Stimulated activated CD4-positive, alpha-beta T cell treated with anti-CD3 and anti-CD28 coated beads, TNF-alpha, amount 100 ng/mL, for 4 hours (primary cell): ENCODE measurements at places on chromosomes 6 and 20.
A peak's percentile ranks its signal among the peaks of the same experiment; 100 is the strongest.

GRCh38 chr6:24197892-24198291 lies 71.9 kb downstream of the NRSN1 start:
- no peak for DNase-seq

GRCh38 chr6:20362623-20363022 lies 39.1 kb upstream of the E2F3 start:
- no peak for DNase-seq

- DNase-seq, result peak; percentile 42
These were observed 29.2 kb downstream of the TFEB start for GRCh38 chr6:41705996-41706835.

DNA sequence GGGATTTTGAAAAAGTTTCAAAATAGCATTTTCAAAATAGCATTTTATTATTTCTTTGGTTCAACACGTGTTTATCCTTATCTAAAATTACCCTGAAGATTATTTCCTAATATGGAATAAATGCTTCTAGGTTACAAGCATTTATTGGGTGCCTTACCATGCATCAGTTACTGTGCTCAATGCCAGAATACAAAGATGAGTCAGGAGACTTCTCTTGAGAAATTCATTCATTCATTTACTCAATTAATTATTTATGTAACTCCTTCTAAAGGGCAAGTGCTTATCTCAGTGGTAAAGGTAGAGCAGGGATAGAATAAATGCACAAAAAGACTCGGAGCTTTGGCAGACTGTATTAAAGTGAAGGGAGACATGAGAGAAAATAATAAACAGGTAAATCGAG lies 150.1 kb upstream of the PDE7B start:
- DNase-seq, result no peak

- DNase-seq, result no peak
These were observed 23.6 kb downstream of the HMGN4 start for GRCh38 chr6:26561533-26562466.

- DNase-seq, result no peak
These were observed 254.0 kb upstream of the GJE1 start for GRCh38 chr6:141878686-141879085.

- DNase-seq, result no peak
These were observed 363.6 kb upstream of the CNR1 start for GRCh38 chr6:88529726-88530125.

GRCh38 chr6:35047265-35048011 lies 93.7 kb downstream of the TCP11 start:
- DNase-seq, result no peak

DNA sequence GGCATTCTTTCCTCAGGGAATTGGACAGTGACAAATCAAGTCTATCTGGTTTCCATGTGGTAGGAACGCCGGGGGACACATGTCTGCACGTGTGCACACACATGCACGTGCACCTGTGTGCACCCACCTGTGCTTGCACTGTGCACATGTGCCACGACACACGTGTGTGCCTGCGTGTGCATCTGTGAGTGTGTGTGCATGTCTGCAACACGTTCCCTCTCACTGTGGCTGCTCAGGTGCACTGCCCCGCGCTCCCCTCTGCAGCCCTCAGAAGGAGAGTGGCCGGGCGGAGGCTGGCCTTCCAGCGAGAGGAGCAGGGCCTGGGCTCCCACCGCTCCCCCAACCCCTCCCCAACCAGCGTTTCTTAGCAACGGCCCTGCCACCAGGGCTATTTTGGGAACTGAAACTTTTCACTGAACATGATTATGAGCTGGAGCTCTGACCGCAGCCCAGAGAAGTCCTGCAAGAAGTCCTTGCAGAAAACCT lies 147.8 kb downstream of the PHACTR3 start:
- no peak for DNase-seq

GRCh38 chr6:137846772-137847313 lies 20.2 kb upstream of the TNFAIP3 start:
- DNase-seq, result no peak

DNA sequence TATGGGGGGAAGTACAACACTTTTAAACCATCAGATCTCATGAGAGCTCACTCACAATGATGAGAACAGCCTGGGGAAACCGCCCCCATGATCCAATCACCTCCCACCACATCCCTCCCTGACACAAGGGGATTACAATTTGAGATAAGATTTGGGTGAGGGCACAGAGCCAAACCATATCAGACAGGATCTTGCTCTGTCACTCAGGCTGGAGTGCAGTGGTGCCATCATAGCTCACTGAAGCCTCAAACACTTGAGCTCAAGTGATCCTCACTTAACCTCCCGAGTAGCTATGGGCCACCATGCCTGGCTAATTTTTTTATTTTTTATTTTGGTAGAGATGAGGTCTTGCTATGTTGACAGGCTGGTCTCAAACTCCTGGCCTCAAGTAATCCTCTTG lies 5.1 kb upstream of the IYD start:
- no peak for DNase-seq

DNA sequence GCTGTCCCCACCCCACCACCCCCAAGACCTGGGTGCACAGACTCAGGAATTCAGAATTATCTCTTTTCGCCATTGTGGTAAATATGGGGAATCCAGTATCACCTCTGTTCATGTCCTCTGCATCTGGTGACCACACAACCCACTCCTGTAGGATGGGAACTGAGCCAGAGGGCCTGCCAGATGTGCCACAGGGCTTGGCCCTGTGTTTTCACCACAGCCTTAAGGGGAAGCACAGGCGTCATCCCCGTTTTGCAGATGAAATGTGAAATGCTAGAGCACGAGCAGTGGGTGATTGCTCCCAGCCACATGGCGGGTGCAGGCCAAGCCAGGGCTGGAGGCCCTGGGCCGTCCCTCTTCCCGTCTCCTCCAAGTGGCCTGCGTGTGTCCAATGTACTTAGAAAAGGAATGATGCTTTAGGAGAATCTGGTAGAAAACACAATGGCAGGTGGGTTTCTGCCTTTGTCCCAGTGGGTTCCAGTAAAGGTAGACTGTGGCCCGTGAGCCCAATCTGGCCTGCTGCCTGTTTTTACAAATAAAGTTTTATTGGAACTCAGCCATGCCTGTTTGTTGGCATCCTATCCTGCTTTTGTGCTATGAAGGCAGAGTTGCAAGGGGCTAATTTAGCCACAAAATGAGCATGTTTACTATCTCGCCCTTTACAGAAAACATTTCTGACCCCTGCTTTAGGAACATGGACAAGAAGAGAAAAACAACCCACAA lies 309.2 kb downstream of the CDH4 start:
- no peak for DNase-seq

- no peak for DNase-seq
These were observed 94.2 kb downstream of the FAM50B start for GRCh38 chr6:3943331-3943765.

DNA sequence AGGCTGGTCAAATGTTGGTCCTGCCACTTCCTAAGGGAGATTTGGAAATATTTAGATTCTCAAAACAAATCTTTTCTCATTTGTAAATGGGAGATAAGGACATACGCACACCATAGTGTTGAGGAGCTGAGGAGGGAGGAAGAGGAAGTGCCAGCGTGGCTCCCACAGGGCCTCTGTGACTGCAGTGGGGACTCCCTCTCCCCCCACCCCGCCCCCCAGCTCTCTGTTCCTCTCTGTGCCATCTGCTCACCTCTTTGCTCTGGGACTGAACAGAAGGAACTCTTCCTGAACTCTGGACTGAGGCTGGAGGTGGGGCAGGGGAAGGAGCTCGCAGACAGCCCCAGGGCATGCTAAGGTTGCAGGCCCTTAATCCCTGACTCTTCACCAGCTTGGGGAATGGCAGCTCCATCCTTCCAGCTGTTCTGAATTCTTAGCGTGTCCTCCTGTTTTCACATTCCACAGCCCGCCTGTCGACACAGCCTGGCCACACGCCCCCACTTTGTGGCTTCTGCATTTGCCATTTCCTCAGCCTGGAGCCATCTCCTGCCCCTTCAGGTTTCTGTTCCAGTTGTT lies 11.4 kb downstream of the DDX27 start:
- no peak for DNase-seq
